Activated T-cell treated with anti-CD3 and anti-CD28 coated beads for 48 hours (primary cell): ENCODE measurements at places on chromosomes 12 and 14.

DNA sequence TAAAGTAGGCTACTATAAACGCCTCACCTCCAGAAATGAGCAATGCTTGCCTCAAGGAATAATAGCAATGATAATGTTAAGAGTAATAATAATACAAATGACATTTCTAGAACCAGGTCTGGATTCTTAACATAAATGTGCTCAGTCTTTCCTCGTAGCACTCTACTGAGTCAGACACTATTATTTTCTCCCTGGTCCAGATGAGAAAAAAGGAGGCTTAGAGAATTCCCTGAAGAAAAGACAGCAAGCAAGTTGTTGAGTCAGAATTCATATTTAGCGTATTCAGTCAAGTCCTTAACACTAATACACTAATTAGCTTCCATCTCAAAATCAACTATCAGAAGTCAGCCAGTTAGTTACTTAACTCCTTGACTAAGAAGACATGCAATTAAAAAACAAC is 13.2 kb downstream of the KCNC2 start:
- DNase-seq, result no peak

GRCh38 chr12:71439613-71440344 is at the start of gene LGR5:
LGR5 (plus strand) TSS chr12:71439798; CDS start chr12:71440081, 283 bp downstream.
- DNase-seq, result no peak

GRCh38 chr14:90521930-90522483 is 125.2 kb downstream of the CALM1 start:
- DNase-seq, result no peak

DNA sequence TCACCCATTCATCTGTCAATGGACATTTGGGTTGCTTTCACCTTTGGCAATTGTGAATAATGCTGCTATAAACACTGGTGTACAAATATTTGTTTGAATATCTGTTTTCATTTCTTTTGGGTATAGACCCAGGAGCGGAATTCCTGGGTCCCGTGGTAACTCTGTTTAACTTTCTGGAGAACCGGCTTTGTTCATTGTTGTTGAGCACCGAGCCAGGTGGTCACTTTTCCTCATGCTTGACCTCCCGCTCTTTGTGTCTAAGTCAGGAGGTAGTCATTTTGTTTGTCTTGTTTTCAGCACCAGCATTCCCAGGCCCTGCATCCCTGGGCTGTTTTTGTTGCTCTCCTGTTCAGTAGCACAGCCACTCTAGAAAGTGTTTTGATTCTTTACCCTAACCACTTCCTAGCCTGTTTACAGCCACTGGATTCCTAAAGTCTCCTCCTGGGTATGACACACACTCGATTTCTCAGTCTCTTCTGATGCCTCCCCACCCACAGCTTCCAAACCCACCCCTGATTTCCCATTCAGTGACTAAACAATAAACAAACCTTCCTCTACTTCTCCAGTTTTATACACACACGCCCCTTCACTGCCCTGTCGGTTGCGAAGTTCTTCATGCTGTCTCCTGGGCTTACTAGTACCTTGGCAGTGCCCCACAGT is 37.9 kb downstream of the B4GALNT3 start:
- no peak for DNase-seq

- no peak for DNase-seq
These were observed 14.3 kb downstream of the RERG start for GRCh38 chr12:15206831-15207389.

GRCh38 chr12:4243091-4243490 is 30.5 kb upstream of the CCND2 start:
- DNase-seq, result no peak

- DNase-seq, result no peak
These were observed 70.6 kb upstream of the ACTN1 start for GRCh38 chr14:69049675-69050074.

GRCh38 chr12:46177025-46177424 is 91.8 kb downstream of the SLC38A1 start:
- DNase-seq, result no peak

DNA sequence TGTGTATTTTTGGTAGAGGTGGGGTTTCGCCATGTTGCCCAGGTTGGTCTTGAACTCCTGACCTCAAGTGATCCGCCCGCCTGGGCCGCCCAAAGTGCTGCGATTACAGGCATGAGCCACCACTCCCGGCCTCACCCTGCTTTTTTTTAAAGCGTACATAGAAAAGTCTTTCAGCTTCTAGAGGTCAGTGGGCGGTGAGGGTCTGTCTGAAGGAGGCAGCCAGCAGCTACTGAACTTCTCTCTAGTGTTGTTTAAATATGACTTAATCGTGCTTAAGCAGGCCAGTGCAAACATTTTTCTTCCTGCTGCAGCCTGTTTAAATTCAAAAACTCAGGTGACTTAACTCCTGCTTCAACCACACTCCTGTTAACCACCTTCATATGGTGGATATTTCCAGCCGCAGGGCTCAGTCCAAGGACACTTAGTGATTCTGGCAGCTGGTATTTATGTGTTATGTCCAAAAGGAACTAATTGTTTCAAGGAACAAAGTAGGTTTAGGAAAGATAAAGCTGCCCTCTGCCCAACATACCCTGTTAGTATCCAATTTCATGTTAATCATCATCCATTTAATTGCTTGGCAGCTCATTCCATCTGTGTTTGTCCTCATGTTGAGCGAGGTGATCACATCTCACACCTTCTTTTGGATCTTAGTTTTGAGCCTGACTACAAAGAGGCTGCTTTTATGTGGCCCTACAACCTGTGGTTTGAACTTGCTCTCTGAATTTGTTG is 2.0 kb downstream of the PRKAB1 start:
- DNase-seq, result no peak

GRCh38 chr12:92973614-92974013 is 44.5 kb upstream of the EEA1 start:
- no peak for DNase-seq

DNA sequence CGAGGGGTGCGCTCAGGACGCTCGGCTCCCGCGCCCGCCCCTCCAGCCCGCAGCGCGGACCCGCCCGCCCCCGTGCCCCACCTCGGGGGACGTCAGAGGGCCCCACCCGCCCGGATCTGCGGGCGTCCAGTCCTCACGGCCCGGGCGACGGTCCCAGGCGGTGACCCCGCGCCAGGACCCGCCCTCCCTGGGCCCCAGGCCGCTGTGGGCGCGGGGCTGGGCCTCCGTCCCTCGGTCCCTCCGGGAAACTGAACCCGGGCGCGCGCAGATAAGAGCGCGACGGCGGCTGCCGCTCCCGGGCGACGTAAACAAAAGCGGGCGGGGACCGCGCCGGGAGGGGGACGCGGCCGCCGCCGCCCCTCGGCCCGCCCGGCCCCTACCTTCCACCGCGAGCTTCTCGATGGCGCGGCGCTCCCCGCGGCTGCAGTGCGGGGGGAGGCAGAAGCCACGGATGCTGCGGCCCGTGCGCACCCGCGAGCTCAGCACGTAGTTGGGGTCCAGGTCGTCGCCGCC is 1.1 kb downstream of the CKB start:
- no peak for DNase-seq

- DNase-seq, result peak; percentile 73
These were observed at the start of gene DGKA for GRCh38 chr12:55930771-55931316. DGKA (plus strand) TSS chr12:55931162; CDS start chr12:55936504, 5,342 bp downstream.

DNA sequence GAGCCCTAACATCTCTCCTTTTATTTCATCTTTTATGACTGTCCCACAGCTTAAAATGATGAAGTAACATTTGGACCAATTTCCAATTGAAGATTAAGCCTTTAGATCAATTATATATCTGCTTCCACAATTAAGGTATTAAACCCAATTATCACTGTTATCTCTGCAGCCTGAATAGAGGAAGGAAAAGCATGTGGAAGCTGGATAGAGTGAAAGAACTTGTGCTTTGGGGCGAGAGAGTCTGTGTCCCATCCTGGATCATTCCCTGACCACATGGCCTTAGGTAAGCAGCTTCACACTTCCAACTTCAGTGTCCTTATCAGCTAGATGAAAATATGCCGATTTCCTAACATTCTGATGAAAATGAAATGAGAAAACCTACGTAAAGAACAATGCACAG is 61.4 kb upstream of the TSPAN8 start:
- no peak for DNase-seq

DNA sequence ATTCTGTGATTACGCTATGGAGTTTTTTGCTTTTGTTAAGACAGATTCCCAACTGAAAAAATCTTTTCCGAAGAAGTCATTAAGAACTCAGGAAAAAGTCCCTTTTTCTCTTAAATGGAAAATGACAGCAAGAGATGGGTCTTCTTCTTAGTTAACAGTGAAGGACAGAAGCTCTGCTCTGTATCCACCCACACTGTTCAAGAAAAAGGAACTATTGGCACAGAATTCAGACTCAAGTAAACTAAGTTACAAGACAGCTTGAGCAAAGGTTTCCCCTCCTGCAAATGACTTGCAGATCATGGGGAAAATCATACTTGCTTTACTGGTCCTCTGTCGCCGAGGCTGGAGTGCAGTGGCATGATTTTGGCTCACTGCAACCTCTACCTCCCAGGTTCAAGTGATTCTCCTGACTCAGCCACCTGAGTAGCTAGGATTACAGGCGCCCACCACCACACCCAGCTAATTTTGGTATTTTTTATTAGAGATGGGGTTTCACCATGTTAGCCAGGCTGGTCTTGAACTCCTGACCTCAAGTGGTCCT is 137.1 kb upstream of the AEBP2 start:
- DNase-seq, result no peak

GRCh38 chr12:52295663-52296062 is 4.3 kb upstream of the KRT81 start:
- DNase-seq, result no peak

DNA sequence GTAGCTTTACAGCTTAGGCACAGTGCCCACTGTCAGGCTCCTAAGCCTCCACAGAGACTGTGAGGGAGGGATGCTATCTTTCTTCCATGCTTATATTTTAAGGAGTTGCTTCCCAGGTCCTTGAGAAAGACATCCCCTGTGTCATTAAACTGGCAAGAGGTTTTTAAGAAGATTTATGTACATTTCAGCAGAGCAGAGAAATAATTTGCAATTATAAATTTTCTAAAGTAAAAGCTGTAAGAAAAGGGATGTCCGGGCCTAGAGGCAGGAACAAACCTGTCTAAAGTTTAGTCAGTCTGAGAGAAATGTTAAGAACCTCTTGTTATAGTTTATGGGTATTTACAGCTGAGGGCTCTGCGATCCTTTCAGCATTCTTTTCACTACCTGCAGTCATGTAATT is 716.1 kb downstream of the SLC16A7 start:
- DNase-seq, result no peak

- no peak for DNase-seq
These were observed 41.4 kb downstream of the C14orf132 start for GRCh38 chr14:96080571-96080970.

DNA sequence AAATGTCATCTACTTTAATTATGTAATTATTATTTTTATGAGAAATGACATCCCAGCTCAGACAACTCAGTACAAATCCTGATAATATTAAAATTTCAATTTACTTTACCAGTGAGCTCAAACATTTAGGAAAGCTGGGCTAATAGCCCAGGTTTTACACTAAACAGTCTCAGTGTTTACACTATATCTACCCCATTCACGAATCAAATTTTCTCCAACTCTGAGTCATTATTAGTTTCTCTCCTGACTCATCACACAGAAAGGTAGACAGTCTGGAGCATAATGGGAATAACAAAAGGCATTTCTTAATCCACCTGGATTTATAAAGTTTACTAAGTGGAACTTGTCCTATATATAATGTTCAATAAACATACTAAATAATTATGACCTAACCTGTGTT is 5.7 kb downstream of the PAWR start:
- DNase-seq, result no peak

DNA sequence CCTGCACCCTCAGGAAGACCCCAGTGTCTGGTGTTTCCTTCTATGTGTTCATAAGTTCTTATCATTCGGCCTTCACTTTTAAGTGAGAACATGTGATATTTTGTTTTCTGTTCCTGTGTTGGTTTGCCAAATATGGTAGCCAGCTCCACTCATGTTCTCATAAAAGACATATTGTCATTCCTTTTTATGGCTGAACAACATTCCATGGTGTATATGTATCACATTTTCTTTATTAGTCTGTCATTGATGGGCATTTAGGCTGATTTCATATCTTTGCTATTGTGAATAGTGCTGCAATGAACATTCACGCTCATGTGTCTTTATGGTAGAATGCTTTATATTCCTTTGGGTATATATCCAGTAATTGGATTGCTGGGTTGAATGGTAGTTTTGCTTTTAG is 645.1 kb downstream of the SLC16A7 start:
- no peak for DNase-seq
